ENCODE measurements at places on chromosomes 13 and 19. TPM values are rescaled to one million over a fixed set of nuclear protein-coding genes. Genes with fewer than 3 reads are reported as not detected.

The SYNGR4 gene
- not detected for total RNA-seq

The ZNF99 gene
- not detected for total RNA-seq

The OLFM2 gene
- total RNA-seq, result 44.2 TPM

- no peak for ATAC-seq
Observed at GRCh38 chr13:96539791-96540190, 449.9 kb downstream of the HS6ST3 start.

All from motor neuron (in vitro differentiated cells).